Right kidney (tissue), 9 donors: ENCODE measurements at places on chromosomes 13 and 19.
A peak's percentile ranks its signal among the peaks of the same experiment; 100 is the strongest.

DNA sequence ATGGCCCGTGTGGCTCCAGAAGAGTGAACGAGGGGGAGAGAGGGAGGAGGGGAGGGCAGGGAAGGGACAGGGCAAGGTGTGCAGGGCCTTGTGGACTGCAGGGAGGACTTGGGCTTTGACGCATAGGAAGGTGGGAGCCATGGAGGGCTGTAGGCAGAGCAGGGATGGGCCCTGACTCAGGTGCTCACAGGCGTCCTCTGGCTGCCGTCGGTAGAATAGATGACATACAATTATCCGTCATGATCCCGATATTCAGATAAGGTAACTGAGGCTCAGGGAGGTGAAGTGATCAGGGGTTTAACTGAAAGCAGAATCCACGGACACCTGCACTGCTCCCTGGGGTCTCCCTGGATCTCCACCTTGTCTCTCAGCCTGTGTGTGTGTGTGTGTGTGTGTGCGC is 3.4 kb downstream of the C3 start:
- no peak for DNase-seq

DNA sequence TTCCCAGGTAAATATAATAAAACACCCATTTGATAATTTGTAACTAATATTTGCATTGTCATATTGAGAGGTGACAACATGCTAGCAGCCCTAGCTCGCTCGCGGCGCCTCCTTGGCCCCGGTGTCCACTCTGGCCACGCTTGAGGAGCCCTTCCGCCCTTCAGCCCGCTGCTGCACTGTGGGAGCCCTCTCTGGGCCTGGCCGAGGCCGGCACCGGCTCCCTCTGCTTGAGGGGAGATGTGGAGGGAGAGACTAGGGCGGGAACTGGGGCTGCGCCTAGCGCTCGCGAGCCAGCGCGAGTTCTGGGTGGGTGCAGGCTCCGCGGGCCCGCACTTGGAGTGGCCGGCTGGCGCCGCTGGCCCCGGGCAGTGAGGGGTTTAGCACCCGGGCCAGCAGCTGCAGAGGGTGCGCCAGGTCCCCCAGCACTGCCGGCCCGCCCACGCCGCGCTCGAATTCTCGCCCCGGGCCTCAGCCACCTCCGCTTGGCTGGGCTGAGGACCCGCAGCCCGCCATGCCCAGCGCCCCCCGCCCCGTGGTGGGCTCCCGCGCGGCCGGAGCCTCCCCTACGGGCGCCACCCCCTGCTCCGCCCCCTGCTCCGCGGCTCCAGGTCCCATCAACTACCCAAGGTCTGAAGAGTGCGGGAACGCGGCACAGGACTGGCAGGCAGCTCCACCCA is 594.4 kb downstream of the SLITRK6 start:
- DNase-seq = no peak

- DNase-seq = no peak
These were observed 276.8 kb downstream of the TSHZ3 start for GRCh38 chr19:31072451-31072850.

DNA sequence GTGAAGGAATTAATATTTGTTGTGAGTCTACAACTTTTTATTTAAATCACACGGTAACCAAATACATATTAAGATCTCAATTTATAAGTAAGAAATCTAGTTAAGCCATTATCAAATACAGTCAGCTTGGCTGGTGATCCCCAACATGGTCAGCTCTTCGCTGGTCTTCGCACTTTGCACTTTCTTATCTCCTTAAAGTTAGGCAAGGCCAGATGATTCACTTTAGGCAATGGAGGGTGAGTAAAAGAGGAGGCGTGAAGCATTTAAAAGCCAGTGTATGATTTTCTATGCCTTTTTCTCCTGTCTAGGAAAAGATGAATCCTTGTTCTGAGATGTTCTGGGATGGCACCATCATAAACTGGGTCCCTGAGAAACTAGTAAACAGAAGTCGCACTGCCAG is 793.7 kb upstream of the ARGLU1 start:
- no peak for DNase-seq

DNA sequence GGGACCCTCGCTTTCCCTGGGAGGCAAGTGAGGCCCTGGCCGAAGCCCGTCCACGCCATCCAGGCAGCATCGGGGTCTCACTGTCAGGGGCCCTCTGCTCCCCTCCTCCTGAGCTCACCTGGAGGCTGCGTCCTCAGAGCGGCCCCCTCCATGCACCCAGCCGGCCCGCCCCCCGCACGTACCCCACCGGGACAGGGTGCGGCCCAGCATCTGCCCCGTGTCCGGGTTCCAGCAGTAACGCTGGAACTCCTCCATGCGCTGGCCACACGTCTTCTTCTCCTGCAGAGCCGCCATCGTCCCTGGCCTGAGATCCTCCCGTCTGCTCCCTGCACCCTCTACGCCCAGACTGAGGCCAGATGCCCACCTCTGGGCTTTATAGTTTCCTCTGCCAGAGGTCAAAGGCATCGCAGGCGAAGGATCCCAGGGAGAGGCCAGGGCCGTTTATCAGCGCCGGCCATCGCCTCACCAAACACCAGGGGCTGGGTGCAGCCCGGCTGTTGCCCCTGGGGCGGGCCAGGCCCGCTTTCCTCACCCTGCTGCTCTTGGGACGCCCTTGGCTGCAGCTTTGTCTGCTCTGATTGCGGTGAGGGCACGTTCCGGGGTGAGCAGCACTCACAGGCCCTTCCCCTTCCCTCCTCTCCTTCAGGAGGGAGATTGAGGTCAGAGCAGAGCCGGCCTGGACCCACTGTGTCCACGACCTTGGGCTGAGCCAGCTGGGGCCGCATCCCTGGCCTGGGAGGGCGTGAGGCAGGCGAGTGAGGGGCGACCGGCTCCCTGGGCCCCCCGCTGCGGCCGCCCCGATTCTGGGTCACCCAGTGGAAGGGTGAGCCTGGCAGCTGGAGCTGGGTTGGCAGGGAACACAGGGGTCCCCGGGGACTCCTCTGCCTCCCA is at the start of gene ATP4B:
Gene ATP4B, minus strand, starts transcription at position 348 of the 891 bp plus-strand sequence. Its CDS starts 54 bp downstream, at position 294.
- no peak for DNase-seq

GRCh38 chr13:40352380-40352778 is 314.1 kb downstream of the FOXO1 start:
- no peak for DNase-seq

DNA sequence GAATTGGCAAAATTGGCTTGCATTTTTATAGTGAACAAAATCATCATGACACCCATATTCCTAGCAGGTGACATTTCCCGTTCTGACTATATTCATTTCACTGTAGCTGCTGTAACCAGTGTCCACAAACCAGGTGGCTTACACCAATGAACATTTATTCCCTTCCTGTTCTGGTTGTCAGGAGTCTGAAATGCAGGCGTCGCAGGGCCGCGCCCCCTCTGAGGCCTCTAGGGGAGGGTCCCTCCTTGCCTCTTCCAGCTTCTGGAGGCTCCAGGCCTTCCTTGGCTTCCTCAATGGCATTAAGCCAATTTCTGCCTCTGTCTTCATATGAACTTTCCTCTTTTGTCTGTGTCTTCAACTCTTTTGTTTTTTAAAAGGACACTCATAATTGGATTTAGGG is 6.5 kb upstream of the RLN3 start:
- DNase-seq = no peak

GRCh38 chr13:49071341-49071937 is 95.7 kb downstream of the FNDC3A start:
- no peak for DNase-seq

DNA sequence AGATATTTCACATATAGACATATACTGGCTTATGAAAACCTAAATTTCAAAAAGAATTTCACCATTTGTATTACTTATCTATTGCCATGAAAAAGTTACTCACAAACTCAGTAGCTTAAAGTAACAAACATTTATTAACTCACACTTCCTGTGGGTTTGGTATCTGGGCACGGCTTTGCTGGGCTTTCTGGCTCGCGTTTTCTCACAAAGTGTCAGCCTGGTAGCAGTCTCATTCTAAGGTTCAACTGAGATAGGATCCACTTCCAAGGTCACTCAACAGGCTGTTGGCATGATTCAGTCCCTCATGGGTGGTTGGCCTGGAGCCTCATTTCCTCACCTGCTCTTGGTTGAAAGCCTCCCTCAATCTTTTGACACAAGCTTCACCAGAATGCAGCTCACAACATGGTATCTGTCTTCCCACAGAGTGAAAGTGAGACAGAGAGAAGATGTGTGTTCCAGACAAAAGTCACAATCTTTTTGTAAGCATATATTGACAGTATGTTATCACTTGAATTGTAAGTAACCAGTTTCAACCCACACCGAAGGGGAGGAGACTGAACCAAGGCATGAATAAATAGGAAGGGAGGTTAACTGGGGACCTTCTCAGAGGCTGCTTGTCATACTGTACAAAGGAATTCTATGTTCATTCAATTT is 1065.8 kb upstream of the SPRY2 start:
- DNase-seq = no peak

- no peak for DNase-seq
These were observed 47.0 kb downstream of the FOXO1 start for GRCh38 chr13:40619479-40619814.

- no peak for DNase-seq
These were observed 178.8 kb downstream of the KATNAL1 start for GRCh38 chr13:30128591-30128990.

GRCh38 chr13:73960474-73960873 is 173.7 kb downstream of the KLF12 start:
- DNase-seq = no peak

DNA sequence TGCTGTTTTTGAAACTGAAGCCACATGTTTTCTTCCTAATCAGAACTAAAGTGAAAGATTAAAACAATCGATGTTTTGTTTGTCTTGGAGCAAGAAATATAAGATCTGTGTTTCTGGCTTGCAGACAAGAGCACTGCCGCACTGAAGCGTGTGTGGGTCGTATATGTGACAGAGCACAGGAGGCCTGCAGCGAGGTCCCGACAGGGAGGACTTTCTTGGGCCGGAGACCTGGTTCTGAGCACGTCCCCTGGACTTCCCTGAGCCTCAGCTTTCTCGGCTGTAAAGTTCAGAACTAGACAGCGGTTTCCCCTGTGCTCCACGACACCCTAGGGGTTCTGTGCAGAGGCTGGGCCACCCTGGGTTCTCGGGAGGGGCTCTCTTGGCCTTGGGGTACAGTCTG is 60.5 kb downstream of the GADD45B start:
- no peak for DNase-seq

DNA sequence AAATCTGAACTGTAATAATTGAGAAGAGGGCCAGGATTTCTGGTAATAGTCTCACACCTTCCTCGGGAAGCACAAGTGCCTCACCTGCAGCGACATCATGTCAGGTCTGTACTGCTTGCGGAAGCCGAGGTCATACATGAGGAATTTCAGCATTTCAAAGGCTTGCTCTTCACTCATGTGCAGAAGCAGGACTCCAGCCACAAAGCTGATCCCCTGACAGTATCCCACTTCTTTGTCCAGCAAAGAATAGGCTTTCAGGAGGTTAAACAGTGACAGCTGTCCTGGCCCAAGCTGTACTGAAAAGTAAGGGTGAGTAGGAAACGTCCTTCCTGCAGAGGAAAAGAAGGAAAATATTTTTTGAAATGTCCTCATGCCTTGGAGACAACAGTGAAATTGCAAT is 182.7 kb downstream of the TBC1D4 start:
- DNase-seq = no peak

- no peak for DNase-seq
These were observed 2.2 kb downstream of the ZNF175 start for GRCh38 chr19:51573331-51573730.

DNA sequence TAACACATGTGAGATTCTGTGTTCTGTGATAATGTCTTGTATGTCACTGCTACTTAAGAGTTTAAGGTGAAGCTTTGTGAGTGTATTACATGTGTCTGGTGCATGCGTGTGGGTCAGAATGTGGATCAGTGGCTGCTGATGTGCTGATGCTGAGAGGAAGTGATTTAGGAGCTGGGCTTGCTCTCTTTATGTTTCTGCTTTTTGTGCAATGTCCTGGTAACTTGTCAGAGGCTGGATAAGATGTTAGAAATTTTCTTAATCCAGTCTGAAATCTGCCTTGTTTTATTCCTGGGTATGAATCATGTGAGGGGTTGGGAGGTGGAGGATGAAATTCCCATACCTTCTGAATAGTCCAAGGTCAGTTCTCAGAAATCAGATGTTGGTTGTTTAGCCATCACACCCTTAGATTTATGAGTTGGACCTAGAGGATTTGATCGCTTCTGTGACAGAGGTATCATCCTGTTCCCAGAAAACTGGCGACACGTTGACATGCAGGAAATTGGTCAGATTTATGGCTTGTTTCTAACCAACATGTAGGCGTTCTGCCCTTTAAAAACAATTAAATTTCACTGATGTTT is 24.5 kb upstream of the CXCL17 start:
- DNase-seq = no peak

DNA sequence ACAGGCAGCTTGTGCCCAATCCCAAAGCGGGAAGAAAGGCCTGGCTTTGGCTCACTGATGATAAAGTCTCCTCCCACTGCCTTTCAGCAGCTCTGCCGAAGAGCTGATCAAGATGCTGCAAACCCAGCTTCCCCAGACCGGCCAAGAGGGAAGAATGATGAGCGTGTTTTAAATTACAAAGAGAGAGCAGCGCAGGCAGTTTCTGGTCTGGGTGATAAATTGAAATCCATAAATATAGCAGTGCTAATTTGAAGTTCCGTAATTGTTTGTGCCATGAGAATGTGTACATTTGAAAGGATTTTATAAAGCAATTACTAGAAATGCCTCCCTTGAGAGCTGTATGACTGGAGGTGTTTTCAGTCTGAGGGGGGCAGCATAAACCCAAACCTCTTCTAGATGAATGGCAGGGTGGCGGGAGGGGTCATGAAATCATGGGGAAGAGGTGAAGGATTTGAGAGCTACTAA is 171.8 kb downstream of the STK24 start:
- DNase-seq = no peak

GRCh38 chr13:110565296-110565695 is 3.8 kb upstream of the RAB20 start:
- no peak for DNase-seq

- DNase-seq = no peak
These were observed 34.8 kb downstream of the SLC10A2 start for GRCh38 chr13:103031332-103031873.

GRCh38 chr19:14915116-14915515 is 26.2 kb upstream of the OR7C2 start:
- no peak for DNase-seq

- no peak for DNase-seq
These were observed 35.9 kb upstream of the CNMD start for GRCh38 chr13:52775511-52775910.

GRCh38 chr19:35757231-35757748 is 461 bp upstream of the HSPB6 start:
- peak; percentile 77 for DNase-seq

GRCh38 chr13:38624822-38625221 is 62.1 kb upstream of the FREM2 start:
- no peak for DNase-seq

- no peak for DNase-seq
These were observed 3.3 kb upstream of the LILRA6 start for GRCh38 chr19:54245936-54246335.

GRCh38 chr13:97258801-97259200 is 36.7 kb downstream of the MBNL2 start:
- DNase-seq = no peak

GRCh38 chr13:113448885-113449692 is 4.2 kb downstream of the ADPRHL1 start:
- no peak for DNase-seq

GRCh38 chr13:39144391-39144790 is 106.1 kb downstream of the NHLRC3 start:
- no peak for DNase-seq
